ENCODE measurements at places on chromosomes 16 and 17.

- no peak for DNase-seq
Observed at GRCh38 chr17:50439008-50439407, 13.0 kb downstream of the ACSF2 start.

GRCh38 chr17:1733759-1734158 lies 8.9 kb upstream of the SERPINF2 start:
- no peak for DNase-seq

GRCh38 chr16:73054498-73054812 lies 6.5 kb upstream of the ZFHX3 start:
- DNase-seq: no peak

DNA sequence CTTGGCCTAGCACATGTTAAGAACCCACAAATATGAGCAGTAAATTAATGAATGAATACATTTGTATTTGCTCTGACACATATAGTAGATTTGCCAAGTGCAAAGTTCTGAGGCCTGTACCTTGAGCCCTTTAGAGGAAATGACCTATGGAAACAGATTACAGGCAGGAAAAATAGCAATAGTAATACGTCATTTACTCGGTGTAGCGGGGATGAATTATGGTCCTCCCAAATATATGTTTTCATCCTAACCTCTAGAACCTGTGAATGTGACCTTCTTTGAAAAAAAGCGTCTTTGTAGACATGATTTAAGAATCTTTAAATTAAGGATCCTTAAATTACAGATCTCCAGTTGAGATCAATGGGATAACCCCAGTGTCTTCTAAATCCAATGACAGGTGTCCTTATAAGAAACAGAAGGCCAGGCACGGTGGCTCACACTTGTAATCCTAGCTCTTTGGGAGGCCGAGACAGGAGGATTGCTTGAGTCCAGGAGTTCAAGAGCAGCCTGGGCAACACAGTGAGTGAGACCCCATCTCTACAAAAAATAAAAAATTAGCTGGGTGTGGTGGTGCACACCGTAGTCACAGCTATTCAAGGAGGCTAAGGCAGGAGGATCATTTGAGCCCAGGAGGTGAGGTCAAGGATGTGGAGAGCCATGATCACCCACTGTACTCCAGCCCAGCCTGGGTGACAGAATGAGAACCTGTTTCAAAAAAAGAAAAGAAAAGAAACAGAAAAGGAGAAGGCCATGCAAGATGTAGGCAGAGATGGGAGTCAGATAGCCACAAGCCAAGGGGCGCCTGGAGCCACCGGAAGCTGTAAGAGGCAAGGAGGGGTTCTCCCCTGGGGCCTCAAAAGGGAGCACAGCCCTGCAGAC lies 5.1 kb upstream of the ITPRIPL2 start:
- no peak for DNase-seq

- no peak for DNase-seq
Observed at GRCh38 chr16:17468611-17469010, 2.1 kb downstream of the XYLT1 start.

GRCh38 chr16:6484081-6484480 lies 848.6 kb upstream of the RBFOX1 start:
- no peak for DNase-seq

- no peak for DNase-seq
Observed at GRCh38 chr17:64638552-64639203, 23.4 kb downstream of the SMURF2 start.

- DNase-seq: no peak
Observed at GRCh38 chr16:70635336-70636016, 10.9 kb upstream of the IL34 start.

- no peak for DNase-seq
Observed at GRCh38 chr16:71537643-71538042, 11.4 kb downstream of the CHST4 start.

- DNase-seq: no peak
Observed at GRCh38 chr17:45672301-45672700, 111.8 kb upstream of the CRHR1 start.

DNA sequence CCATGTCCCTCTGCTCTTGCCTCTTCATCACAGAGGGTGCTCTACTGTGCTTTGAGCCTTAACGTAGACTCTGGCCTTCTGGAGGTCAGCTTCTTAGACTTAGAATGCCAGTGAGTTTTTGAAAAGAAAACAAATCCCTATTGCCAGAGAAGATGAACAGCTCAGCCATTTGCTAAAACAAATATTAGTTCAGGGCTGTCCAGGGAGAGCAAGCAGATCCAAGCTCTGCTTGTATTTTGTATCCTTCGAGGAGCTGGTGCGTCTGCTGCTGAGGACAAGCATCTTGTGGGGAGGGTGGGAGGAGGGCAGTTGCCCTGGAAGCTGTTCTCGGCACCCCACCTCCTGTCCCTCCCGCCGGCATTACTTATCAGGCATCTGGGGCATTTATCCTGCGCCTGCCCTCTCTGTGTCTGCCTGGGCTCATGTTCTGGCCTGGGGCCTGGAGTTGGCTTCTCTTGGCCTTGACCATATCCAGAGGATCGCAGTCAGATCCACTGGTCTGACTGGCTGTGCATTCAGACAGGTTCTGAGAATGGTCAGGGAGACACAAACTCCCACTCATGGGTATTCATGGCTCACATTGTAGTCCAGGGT lies 173.1 kb upstream of the NLRP1 start:
- no peak for DNase-seq

GRCh38 chr17:37025238-37025637 lies 76.5 kb downstream of the AATF start:
- DNase-seq: no peak

DNA sequence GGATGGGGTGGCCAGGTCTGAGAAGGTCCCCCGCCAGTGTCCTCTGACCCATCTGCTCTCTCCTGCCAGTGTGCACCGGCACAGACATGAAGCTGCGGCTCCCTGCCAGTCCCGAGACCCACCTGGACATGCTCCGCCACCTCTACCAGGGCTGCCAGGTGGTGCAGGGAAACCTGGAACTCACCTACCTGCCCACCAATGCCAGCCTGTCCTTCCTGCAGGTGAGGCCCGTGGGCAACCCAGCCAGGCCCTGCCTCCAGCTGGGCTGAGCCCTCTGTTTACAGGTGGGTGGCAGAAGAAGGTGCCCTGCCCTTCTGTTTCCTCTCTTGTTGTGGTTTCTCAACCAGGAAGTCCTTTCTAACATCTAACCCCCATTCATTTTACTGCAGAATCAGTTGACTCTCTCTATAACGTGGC lies 7.1 kb downstream of the ERBB2 start:
- no peak for DNase-seq

DNA sequence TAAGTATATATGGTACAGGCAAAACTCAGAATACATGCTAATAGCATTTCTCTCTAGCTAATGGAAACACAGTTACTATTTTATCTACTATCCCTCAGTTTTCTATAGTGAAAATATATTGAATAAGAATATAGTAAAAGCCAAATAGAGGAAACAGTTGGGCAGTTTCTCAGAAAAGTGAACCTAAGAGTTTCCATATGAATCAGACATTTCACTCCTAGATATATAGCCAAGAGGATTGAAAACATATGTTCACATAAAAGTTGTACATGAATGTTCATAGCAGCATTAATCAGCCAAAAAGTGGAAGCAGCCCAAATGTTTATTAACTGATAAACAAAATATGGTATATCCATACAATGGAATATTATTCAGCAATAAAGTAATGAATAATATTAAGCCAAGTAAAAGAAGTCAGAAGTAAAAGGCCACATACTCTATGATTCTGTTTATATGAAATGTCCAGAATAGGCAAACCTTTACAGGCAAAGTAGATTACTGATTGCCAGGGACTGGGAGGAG lies 134.6 kb downstream of the CYB561 start:
- no peak for DNase-seq

DNA sequence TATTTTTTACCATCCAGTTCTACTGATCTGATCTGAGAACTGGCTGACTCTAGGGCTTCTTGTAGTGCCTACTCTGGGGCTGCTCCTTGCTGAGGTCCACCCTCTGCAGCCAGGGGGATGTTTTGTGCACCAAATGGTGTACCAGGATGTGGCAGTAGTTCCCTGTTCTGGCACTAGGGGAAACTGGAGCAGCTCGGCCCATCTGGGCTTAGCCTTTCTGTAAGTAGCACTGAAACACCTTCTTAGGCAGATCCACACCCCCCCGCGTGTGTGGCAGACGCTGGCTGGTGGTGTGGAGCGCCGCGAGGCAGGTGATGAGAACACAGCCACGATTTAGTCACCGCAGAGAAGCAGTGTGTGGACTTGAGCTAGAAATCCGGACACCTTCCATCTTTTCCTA lies 17.0 kb downstream of the DUSP14 start:
- DNase-seq: no peak

All from vagina (tissue), 2 donors.